ENCODE measurements at places on chromosomes 12 and 14.
A peak's percentile ranks its signal among the peaks of the same experiment; 100 is the strongest.

DNA sequence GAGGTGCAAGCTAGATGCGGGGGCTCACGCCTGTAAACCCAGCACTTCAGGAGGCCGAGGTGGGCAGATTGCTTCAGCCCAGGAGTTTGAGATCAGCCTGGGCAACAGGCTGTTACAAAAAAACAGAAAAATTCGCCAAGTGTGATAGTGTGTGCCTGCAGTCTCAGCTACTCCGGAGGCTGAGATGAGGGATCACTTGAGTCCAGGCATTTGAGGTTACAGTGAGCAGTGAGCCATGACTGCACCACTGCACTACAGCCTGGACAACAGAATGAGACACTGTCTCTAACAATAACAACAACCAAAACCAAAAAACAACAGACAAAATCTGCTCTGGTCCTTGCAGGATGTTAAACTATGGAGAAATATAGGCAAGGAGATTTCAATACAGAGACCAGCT lies 13.9 kb downstream of the BTBD7 start:
- peak; percentile 23 for DNase-seq

GRCh38 chr14:35855876-35856481 lies 29.8 kb downstream of the BRMS1L start:
- no peak for DNase-seq

DNA sequence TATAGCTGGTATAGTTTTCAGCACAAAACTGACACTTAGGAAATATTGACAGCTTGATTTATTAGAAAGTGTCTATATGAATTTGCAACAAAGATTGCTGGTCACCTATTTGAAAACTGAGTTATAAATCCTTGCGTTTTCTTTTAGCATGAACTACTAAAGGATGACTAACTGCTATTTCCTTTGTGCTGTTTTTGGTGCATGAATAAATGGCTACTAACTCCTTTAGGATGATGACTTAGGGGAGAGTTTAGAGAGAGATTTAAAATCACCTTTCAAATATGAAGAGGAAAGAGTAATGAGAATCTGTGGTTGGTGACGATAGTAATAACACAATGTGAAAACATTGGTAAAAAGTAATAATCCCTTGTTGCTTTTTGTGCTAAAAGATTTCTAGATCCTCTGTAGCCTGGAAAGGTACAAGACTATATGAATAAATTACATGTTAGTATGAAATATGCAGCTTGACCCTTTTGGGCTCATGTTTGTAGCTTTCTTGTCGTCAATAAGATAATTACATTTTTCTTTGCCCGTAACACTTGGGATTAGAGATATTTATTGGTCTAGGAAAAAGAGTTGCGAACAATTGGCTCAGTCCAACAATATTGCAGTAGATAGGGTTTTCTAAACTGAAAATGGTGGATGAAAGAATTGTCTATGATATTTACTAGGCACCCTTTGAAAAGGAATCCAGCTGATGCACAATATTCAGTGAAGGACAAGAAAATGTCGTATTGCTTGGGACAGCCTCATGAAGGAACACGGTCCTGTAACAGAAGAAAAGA lies 453.0 kb downstream of the ADAMTS20 start:
- no peak for DNase-seq

- no peak for DNase-seq
These were observed 35.8 kb upstream of the FBXO33 start for GRCh38 chr14:39467889-39468524.

- no peak for DNase-seq
These were observed 152.1 kb downstream of the ITPR2 start for GRCh38 chr12:26680727-26681455.

- no peak for DNase-seq
These were observed 127.3 kb downstream of the SCARB1 start for GRCh38 chr12:124736115-124737039.

DNA sequence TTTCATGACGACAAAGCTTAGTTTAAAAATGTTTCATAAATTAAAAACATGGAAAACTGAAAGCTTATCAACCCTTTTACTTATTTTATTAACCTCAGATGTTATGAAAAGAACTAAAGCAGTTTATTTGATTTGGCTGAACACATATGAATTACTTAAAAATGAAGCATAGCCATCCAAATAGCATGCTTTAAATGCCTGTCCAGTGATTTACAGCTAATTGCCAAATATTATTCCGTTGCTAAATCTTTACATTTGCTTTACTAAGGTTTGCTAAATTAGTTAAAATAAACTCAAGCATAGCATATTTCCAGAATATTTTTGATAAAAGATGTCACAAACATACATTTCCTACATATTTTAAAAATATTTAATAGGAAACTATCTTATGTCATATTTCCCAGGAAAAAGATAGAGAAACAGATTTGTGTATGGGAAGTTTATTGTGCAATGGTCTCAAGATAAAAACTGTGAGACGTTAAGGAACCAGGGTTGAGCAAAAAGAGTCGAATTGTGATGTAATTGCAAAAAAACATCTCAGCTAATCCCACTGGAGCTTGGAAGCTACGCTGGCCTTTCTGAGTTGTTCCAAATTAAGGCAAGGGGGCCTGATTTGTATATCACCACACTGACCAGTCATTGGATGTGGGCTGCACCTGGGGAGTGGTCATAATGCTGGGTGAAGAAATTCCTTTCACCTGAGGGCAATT lies 25.8 kb downstream of the GPR135 start:
- DNase-seq, result no peak

GRCh38 chr12:4281173-4281654 lies 7.7 kb downstream of the CCND2 start:
- DNase-seq, result no peak

GRCh38 chr14:102321456-102322422 lies 2.2 kb downstream of the ZNF839 start:
- DNase-seq, result no peak

DNA sequence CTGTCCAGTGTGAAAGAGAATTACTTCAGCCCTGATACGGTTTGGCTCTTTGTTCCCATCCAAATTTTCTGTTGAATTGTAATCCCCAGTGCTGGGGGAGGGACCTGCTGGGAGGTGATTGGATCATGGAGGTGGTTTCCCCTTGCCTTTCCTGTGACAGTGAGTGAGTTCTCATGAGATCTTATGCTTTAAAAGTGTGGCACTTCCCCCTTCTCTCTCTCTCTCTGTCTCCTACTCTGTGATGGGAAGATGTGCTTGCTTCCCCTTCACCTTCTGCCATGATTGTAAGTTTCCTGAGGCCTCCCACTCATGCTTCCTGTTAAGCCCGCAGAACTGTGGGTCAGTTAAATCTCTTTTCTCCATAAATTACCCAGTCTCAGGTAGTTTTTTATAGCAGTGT lies 5.5 kb upstream of the SLC15A5 start:
- no peak for DNase-seq

GRCh38 chr12:92046557-92047392 lies 98.9 kb downstream of the BTG1 start:
- no peak for DNase-seq

DNA sequence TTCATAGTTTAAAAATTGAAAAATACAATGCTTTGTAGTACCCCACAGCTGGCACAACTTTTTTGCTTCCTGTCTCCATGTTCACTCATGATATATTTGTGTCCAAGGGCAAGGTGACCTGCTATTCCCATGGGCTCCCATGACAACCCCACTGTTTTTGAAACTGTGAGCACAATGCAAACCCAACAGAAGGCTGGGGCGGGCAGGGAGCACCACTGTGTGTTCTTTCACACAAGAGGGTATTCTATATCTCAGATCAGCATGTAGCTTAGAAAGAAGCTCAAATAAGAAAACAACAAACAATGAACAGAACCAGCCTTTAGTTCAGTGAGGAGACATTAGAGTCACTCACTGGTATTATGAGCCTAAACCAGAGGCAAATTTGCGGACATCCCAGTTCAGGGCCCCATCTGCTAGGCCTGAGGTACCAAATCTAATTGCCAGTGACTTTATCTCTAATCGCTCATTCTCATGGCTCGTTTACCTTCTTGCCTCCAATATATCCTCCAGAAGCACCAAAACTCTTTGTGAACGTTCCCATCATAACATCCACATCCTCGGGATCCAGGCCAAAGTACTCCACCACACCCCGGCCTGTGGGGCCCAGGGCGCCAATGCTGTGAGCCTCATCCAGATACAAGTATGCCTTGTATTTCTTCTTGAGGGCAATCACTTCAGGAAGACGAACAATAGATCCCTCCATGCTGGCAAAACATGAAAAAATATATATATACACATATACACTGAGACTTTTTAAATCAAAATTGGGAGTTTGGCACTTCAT lies 56.4 kb upstream of the ISM2 start:
- no peak for DNase-seq

DNA sequence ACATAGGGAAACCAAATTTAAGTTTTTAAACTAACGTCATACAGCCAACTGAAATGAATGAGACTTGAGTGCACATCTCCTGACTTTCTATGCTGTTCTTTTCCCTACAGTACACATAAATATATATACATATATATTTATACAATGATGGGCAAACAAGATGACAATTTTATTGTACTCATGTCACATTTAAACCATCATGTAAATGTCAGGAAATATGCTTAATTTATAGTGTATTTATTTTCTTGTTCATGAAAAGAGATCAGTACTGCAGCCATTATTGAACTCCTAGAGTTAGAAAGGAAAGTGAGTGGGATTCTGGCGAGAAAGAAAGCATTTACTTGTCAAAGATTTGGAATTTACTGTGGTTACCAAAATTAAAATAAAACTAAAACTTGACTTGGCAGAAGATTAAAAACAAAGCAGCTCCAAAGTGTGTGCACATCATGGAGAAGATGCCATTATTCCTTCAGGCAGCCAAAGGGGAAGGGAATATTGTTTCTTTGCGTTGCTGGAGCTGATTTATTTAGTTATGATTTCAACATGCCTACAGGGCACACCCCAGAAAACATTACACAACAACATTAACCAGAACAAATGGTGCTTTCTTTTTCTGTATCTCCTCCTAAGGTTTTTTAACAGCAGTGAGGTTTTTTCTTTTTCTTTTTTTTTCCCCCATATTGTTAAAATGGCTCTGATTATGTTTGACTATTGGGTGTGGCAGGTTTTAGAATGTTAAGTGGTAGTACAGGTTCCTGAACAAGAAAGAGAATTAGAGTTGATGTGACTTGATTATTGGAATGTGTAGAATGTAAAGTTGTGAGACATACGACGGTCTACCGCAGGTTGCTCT lies 144.6 kb downstream of the RAD51B start:
- no peak for DNase-seq

GRCh38 chr12:131909081-131909751 lies 14.8 kb downstream of the ULK1 start:
- no peak for DNase-seq

DNA sequence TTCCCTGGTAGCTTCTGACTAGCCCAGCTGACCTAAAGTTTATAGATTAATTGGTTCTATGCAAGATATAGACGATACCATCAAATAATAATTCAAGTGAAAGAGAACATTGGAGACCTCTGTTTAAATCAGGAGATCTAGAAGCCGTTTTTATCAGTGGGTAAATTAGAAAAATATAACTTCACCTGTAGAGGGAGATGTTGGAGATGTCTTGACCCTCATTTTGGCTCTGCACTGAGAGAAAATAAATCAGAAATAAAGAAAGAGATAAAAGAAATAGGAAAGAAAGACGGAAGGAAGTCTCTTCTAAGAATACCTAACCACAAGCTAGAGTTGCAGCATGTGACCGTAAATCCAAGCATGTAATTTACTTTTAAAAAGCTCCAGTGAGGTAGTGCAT lies 684.5 kb downstream of the C12orf50 start:
- DNase-seq, result no peak

DNA sequence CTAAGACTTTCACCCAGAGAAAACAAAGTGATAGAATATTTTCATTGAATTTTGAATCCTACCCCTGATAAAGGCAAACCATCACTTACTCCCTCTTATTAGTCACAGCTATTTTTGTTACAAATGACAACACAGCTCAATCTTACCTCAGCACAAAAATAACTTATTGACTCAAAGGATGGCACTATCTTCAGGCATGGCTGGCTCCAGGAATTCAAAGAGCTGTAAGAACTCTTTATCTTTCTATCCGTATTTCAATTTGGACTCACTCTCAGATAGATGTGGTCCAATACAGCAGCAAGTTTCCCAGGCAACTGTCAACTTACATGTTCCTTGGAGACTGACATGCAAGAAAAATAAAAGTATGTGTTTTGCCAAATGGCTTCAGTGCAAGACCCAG lies 709.4 kb upstream of the MDGA2 start:
- DNase-seq, result no peak

DNA sequence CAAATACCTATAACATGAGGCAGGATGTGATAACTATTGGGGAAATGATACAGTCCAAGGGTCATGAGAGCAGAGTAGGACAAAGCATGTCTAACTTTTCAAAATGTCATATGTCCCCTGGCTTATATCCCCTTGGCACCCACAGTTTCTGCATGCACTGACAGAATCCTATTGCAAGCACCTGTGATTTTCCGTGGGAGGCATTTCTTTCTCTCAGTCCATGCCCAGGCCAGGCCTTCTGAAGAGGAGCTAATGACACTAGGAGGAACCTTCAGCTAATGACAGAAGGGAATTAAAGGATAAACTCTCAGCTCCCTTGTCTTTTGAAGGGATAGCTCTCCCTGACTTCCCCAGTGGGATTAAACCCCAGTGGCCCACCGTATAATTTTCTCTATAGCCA lies 249.2 kb downstream of the TTC6 start:
- no peak for DNase-seq

- DNase-seq, result no peak
These were observed 216.2 kb downstream of the DUSP6 start for GRCh38 chr12:89135976-89136634.

- peak; percentile 21 for DNase-seq
These were observed 1356.9 kb downstream of the TMEM121 start for GRCh38 chr14:106883218-106883692.

GRCh38 chr12:17197971-17198370 lies 592.0 kb upstream of the LMO3 start:
- DNase-seq, result no peak

- no peak for DNase-seq
These were observed 32.3 kb upstream of the INF2 start for GRCh38 chr14:104657101-104657524.

DNA sequence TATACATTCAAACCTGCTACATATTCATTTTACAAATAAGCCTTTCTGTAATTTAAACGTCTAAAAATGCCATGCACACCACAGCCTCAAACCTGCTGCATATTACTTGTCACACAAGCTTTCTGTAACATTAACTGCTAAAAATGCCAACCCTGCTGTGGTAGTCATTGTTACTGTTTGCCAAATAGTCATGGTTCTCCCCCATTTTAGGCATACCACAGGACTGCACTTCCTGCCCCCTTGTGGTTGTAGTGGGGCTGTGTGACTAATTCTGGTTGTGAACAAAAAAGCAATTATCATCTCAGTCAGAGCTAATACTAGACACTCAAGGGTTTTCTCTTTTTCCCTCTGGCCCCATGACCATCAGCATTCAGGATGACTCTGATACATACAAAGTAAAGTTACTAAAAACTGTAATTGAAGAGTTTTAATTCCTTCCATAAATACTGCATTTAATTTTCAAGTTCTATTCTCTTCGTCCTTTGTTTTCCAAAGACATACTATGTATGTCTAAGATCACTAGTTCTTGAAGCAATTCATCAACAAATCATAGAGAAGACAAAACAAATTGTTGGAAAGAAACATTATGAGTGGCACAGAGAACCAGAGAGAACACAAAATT lies 5.7 kb upstream of the SLC35F4 start:
- DNase-seq, result peak; percentile 26

Measured in K562 (cell line).